ENCODE measurements at places on chromosomes 11 and 22. TPM values are rescaled to one million over a fixed set of nuclear protein-coding genes. Genes with fewer than 3 reads are reported as not detected.

- DNase-seq, result no peak
Observed at GRCh38 chr22:41563051-41563711, 2.4 kb downstream of the CSDC2 start.

GRCh38 chr11:720017-720641 is 14.1 kb downstream of the EPS8L2 start:
- DNase-seq, result no peak

The CABP4 gene
- polyA plus RNA-seq, result 0.63 TPM

The METTL15 gene
- 11.3 TPM for polyA plus RNA-seq

- no peak for DNase-seq
Observed at GRCh38 chr22:46036558-46037408, 59.8 kb upstream of the WNT7B start.

The ELMOD1 gene
- 3.5 TPM for polyA plus RNA-seq

Data from muscle of back (tissue), 13 donors.